ENCODE measurements at places on chromosomes 7 and 10.

DNA sequence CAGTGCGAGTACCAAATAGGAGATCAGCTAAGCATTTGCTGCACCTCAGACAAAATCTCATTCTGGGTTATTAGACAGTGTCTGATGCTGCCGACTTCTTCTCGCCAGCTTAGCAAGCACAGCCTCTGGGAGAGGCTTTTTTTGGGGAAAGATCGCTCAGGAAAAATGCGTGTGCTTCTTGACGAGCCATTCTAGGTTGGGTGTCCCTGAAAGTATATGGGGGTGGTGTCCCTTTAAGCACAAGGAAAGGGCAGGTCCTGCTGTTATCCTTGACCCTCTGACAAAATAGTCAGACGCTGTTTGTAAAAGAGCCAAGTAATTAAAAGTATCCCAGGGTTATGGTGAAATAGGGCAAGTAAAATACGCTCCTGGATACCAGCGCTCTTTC is 540.1 kb upstream of the FZD8 start:
- no peak for DNase-seq

DNA sequence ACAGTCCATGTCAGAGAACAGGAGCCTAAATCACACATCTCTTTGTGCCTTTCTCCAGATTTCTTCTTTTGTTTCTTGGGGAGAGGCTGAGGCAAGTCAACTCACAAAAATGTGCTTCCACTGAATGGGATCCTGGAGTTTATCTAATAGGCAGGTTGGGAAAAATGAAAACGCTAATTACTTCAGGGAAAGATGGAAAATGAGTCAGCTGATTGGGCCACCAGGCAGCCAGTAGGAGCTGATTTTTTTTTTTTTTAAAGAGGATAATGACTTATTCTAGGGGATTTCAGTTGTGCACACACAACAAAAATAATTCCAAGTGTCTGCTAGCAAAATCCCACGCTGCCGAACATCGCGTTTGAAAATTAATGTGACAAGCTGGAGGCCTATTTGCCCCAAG is 412.8 kb upstream of the ZMIZ1 start:
- no peak for DNase-seq

DNA sequence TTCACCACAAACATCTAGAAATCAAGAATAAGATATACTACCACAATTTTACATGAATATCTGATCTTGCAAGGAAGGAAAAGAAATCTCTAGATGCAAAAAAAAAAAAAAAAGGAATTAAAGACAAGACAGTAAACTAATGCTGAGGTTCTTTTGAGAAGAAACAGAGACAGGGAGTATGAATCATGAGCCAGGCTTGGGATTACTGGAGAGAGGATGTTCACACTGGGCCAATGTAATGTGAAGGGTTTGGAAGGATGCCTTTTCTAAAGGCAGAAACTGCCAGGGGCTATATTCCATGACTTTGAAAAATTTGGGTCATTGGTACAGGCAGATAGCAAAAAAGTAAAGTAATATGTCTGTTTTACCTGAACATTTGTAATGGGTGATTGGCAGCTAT is 573.0 kb upstream of the IGFBP3 start:
- DNase-seq: no peak

DNA sequence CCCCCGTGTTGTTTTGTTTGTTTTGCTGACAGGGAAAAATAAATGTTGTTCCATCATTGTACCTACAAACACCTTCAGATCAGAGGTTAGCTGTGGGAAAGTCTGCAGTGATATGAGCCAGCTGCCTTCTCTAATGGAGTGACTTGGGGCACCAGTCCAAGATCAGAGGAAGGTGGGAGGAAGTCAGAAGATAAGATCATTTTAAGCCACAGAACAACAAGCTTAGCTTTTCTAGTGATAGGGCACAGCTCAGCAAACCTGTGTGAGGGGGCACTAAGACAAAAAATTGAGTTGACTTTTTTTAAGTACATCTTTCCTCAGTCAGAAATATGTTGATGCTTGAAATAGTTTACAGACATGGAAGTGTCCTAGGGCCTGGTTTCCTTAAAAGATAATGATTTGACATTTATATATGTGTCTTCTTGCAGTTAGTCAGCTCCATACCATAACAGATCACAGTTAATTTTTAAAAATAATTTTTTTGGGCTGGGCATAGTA is 240.3 kb upstream of the KAT6B start:
- DNase-seq: no peak

GRCh38 chr10:78247266-78247665 is 213.6 kb downstream of the RPS24 start:
- no peak for DNase-seq

DNA sequence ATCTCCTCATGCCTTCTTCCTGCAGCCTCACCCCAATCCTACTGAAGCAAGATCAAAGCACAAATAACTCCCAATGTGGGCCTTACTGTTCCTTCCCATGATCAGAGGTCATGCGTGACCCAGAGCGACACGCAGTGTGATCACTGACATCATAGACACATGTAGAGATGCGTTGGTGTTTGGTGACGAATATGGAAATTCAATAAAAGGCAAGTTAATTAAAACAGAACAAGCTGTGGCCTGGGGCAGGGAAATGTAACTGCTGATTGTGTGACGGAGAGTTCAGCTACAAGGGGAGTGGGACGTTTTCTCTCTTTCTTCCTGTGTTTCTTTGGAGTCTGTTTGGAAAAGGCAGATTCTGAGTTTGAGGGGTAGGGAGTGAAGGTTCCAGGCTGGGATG is 34.8 kb upstream of the CARD11 start:
- no peak for DNase-seq

- DNase-seq: no peak
Measured at GRCh38 chr7:35508623-35509400, 186.1 kb downstream of the HERPUD2 start.

DNA sequence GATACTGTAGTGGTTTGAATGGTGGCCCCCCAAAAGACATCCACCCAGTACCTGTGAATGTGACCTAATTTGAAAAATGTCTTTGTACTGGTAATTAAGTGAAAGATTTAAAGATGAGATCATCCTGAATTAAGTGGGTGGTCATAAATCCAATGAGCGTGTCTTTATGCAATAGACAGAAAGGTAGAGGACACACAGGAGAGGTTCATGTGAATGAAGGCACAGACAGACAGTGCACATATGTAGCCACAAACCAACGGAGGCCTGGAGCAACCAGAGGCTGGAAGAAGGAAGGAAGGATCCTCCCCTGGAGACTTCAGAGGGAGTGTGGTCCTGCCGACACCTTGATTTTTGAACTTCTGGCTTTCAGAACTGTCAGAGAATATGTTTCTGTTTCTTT is 160.3 kb downstream of the CNTNAP2 start:
- DNase-seq: no peak

- DNase-seq: no peak
Measured at GRCh38 chr10:77909749-77910375, 16.7 kb downstream of the DLG5 start.

GRCh38 chr7:26563406-26563805 is 271.7 kb downstream of the SNX10 start:
- no peak for DNase-seq

DNA sequence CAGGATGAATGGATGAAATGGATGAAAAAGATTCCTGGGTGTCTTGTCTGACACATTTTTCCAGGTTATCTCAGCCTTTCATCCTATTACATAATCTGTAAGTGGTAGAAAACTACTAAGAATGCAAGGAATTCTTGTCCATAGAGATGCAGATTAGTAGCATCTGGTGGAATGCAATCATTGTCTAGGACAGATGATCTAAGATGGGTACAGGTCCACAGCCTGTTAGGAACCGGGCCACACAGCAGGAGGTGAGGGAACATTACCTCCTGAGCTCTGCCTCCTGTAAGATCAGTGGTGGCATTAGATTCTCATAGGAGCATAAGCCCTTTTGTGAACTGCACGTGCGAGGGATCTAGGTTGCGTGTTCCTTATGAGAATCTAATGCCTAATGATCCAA is 225.0 kb downstream of the CALN1 start:
- DNase-seq: no peak

DNA sequence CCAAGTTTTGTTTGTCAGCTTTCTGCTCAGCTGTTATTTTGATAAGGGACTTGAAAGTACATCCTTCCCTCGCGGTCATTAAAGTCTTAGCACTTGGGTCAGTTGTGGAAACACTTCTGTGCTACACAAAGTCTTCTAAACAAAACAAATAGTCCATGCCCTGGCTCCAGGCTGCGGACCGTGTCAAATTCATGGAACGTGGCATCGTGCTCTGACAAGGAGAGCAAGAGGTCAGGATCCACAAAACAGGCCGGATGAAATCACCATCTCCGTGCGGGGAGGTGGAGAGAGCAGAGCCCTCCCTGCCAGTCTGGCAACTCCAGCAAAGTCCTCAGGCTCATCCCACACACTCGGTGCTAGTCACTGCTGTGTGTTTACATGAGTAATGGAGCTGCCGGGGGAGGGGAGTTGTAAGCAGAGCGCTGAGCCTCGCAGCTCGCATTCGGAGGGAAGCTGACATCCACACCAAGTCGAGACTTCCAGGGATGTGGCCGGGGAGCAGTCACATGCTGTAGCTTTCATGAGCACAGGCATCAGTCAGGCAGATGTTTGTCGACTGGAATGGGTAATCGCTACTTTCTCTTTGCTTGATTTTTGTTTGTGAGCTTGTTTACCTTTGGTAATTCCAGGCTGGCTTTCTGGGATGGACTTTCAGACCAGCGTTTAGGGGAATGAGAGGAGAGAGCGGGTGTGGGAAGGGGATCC is 147.6 kb downstream of the ARID5B start:
- DNase-seq: no peak

- no peak for DNase-seq
Measured at GRCh38 chr7:55063633-55064032, 44.8 kb downstream of the EGFR start.

DNA sequence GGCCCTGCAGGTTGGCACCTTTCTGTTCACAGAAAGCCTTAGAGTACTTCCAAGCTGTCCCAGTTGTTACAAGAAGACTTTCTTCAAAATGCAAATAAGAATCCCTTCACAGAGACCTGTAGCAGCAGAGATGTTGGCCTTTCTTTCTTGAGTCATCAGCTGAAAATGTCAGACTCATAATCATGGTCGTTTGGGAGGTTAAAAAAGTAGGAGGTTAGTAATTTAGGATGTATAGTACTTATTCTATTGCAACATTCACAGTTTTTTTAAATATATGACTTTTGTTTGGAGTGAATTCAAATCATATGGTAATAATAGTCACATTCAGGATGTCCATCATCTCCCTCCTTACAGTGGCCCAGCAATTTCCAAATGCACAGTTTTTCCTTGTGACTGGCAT is 223.9 kb upstream of the GLI3 start:
- no peak for DNase-seq

DNA sequence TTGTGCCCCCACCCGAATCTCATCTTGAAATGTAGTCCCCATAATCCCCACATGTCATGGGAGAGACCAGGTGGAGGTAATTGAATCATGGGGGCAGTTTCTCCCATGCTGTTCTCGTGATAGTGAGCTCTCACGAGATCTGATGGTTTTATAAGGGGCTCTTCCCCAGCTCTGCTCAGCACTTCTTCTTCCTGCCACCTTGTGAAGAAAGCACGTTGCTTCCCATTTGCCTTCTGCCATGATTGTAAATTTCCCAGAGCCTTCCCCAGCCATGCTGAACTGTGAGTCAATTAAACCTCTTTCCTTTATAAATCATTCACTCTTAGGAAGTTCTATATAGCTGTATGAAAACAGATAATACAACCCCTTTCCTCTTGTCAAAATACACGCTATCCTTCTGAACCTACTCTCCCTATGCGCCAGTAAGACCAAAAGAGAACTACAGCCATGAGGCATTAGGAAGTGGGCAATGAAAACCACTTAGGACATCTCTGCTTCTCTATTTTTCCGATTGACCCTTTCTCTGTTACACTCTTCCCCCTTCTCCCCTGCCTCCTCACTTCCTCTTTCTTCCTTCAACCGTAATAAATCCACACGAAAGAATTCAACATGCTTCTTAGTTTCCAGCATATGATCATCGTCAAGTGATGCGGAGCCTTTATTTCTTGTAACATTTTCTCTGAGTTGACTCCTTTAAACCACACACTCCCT is 101.2 kb upstream of the WDR11 start:
- no peak for DNase-seq

DNA sequence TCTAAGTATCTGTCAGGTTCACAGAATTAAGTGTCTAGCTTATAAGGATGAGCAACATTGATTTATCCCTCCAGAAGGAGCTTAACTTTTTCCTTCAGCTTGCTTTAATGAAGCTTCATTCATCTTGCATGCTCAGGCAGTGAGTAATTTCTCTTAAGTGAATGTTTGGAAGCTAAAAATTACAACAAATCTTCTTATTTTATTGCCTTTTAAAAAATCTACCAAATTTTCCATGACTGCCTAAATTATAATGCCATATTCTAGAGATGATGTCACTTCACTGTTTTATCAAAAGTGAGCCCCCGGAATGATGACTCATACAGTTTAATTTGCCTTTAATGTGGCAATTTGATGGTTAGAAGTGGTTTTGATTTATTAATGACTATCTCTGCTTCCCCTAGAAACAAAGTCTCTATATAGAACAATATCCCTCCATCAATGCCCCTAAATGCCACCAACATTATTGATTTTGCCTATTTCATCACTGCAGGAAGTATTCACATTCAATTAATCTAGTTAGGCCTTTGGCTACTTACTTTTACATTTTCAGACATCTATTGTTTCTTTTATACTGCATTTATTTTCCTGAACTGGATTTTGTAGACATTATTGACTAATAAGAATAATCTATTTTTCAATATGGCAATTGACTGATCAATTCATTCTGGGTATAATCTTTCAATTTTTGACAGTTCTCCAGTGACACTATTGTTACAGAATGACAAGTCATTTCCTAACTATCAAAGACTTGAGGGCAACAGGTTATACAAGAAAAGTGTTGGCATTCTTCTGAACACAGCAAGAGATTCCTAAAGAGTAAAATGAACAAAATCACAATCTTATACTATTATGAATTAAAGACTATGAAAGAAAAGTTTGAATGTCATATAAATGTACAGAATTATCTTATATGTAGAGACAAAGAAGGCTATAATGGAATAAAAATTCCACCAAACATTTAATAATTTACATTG is 139.3 kb upstream of the ODAD2 start:
- DNase-seq: no peak
